H9 (cell line): ENCODE measurements at places on chromosomes 16 and 17. TPM values are rescaled to one million over a fixed set of nuclear protein-coding genes. Genes with fewer than 3 reads are reported as not detected.

GAST gene
- not detected in 2 replicates for total RNA-seq

ACSM5 gene
- total RNA-seq: not detected in 2 replicates

DNA sequence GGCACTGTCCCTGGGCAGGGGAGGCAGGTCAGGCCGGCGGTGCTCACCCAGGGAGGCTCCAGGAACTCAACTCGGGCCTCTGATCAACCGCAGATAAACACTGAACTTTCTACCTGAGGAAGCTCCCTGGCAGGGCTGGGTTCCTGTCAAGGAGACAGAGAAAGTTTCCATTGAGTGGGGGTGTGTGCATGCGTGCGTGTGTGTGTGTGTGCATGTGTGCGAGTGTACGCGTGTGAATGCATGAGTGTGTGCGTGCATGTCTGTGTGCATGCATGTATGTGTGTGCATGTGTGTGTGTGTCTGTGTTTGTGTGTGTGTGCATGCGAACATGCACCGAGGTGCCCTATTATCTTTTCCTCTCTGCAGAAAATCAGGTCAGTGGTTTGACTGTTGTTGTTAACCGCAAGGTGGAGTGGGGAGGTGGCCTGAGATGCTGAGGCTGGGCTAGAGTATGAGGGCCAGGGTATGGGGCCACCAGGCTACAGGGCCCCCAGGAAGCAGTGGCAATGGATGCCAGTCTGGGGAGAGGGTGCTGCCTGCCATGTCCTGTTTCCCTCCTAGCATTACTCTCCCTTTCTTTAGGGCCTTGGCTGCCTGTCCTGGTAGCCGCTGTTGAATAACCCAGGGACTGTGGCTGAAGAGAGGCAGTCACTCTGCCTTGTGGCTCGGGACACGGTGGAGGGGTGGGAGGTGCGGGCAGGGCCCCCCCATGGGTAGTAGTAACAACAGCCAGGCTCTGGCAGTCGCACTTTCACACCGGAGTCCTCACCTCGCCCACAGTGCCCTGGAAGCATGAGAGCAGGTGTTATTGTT is 24.0 kb downstream of the CCR7 start:
- no peak for DNase-seq

DNA sequence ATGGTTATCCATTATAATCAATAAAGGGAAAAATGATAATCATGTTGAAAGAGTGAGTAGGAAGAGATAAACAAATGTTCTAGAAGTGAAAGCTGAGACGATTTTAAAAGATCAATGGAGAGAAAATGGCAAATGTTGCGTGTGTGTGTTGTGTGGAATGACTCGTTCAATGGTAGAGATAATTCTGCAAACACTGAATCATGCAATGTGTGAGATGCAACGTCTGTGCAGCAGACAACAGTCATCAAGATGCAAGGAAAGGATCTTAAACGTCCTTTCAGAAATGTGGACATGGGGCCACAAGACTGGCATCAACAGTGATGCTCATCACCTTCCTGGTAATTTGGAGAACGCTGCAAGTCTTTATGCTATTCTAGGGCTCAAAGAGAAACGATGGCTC is 124.4 kb downstream of the CDYL2 start:
- no peak for DNase-seq

GRCh38 chr17:40345994-40346764 is 18.4 kb downstream of the GJD3 start:
- DNase-seq: peak; percentile 59
